Cardiac septum (tissue), 1 donor: ENCODE measurements at places on chromosomes 2 and 18. TPM values are rescaled to one million over a fixed set of nuclear protein-coding genes. Genes with fewer than 3 reads are reported as not detected.

EIF5B gene
- 105 TPM for total RNA-seq

FLACC1 gene
- total RNA-seq, result 12.0 TPM

PLCL1 gene
- 82.5 TPM for total RNA-seq

- no peak for DNase-seq
These were observed 29.8 kb downstream of the LRP1B start for GRCh38 chr2:142100970-142101369.

GRCh38 chr2:188324067-188324466, 32.4 kb downstream of the GULP1 start:
- no peak for DNase-seq

- no peak for DNase-seq
These were observed 1491.9 kb upstream of the CELF4 start for GRCh38 chr18:39057423-39058064.

- DNase-seq, result no peak
These were observed 317.9 kb downstream of the CLIP4 start for GRCh38 chr2:29433128-29433527.

DNA sequence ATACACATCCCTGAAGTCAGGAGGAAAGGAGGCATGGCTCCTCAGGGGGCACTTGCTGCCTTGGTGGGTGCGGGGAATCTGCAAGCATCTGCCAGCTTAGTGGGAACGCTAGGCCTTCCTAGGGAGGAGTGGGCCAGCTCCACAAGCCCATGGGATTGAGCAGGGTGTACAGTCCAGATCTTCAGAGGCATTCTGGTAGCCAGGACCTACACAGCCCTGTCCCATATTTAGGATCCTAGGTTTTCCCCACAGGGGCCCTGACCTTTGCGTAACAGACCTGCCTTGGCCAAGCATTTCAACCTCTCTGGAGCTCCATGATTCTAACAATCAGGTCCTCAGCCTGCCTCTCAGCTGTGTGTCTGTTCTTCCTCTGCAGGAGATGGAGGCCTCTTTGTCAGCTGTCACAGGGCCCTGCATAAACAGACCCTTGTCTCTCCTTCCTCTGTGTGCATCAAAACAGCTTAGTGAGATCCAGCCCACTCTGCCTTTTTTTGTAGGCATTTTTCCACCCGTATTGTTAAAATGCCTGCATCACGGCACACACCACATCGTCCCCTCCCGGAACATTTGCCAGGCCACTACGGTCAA, 140.2 kb upstream of the NDUFV2 start:
- DNase-seq, result no peak
